Airway epithelial cell (primary cell): ENCODE measurements at places on chromosomes 2 and 18. TPM values are rescaled to one million over a fixed set of nuclear protein-coding genes. Genes with fewer than 3 reads are reported as not detected.

SCG2 gene
- total RNA-seq, result 0.21 TPM in 1 of 2 replicates, not detected in the other

RAB6C gene
- total RNA-seq, result not detected in 2 replicates

SLC30A3 gene
- not detected in 2 replicates for total RNA-seq

AQP12B gene
- total RNA-seq, result not detected in 2 replicates

GRB14 gene
- total RNA-seq, result 0.98 and 2.7 TPM in 2 replicates

ARHGEF33 gene
- total RNA-seq, result 0.14 and 0.33 TPM in 2 replicates

LAMA1 gene
- 14.5 and 22.1 TPM in 2 replicates for total RNA-seq

DSC3 gene
- 129 and 148 TPM in 2 replicates for total RNA-seq

SCYGR3 gene
- total RNA-seq, result not detected in 2 replicates

CNDP1 gene
- total RNA-seq, result not detected in 2 replicates

ITPRIPL1 gene
- 0.28 and 0.99 TPM in 2 replicates for total RNA-seq

RIT2 gene
- not detected in 2 replicates for total RNA-seq

HRH4 gene
- 0.07 TPM in 1 of 2 replicates, not detected in the other for total RNA-seq

MRPL33 gene
- total RNA-seq, result 97.8 and 137 TPM in 2 replicates

CD28 gene
- total RNA-seq, result not detected in 2 replicates

TUBB8B gene
- not detected in 2 replicates for total RNA-seq

MC5R gene
- total RNA-seq, result not detected in 2 replicates

FIGN gene
- 1.2 and 1.3 TPM in 2 replicates for total RNA-seq

PROC gene
- 1.3 and 2.4 TPM in 2 replicates for total RNA-seq
